ENCODE measurements at places on chromosomes 5 and 9.

GRCh38 chr5:147965715-147966114 is 59.4 kb upstream of the C5orf46 start:
- DNase-seq = no peak

GRCh38 chr5:77852514-77853352 is 76.6 kb upstream of the TBCA start:
- DNase-seq = peak; percentile 37

- DNase-seq = no peak
These were observed 201.3 kb upstream of the IL12B start for GRCh38 chr5:159531554-159532105.

DNA sequence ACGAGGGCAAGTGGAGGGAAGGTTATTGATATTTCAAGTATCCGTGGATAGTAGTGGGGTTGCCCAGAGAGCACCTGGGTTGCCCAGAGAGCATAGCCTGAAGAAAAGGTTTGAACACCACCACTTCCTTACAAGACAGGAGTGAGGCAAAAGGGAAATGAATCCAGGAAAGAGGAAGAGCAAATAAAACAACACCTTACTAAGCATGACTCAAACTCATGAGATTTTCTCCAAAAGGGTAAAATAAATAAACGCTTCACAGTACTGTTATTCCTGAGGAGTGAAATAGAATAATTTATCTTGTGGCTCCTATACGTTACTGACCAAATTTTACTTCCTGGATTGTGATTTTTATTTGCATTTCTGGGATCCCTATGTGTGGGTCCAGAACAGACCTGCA is 65.2 kb upstream of the PTPRD start:
- DNase-seq = no peak

- DNase-seq = no peak
These were observed 134.7 kb downstream of the CDH6 start for GRCh38 chr5:31328040-31328733.

DNA sequence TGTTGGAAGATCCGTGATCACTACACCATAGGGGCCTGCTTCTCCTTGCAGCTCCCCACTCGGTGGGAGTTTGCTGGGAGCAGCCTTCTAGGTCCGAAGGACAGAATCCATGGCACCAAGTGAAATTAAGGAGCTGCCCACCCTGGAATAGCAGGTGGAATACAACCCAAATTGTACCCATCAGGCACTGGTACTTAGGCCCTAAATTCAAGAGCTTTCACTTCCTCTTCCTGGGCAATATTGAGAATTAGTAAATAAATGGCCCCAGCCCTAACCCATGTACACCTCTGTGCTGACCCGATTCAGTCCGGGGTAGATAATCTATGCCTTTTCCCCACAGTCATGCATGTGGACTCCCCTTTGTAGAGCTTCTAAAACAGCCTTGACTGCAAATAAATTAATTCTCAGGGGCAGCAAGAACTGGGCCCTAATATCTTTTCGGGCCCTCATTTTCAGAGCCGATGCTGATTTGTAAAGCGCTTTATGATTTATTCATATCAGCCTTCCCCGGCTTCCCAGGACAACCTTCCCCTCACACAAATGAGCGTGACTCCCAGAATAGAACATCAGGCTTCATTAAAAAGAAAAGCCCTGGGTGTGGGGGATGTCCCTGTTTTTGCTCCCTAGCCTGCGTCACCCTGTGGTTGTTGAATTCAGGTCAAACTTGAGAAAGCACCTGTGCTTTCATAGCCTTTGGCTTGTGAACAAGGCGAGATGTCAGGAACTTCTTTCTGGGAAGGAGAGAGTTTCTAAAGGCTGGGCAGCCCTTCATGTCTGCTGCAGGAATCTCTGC is 126.1 kb upstream of the TBC1D2 start:
- DNase-seq = no peak

DNA sequence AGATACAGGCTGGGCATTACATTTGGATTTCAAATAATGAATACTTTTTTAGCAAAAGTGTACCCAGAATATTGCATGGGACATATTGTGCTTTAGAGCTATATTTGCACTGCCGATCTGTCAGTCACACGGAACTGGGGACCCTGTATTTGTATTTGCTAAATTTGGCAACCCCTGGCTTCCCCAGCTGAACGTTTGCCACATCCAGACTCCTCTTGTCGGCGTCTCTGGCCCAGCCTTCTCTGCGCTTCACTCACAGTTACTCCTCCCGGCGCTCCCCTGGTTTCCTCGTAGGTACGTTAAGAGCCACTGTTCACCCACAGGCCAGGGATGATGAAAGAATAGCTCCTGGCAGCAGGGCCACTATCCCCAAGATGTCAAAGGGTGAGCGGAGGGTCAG is 58.7 kb downstream of the NSUN2 start:
- no peak for DNase-seq

GRCh38 chr9:117189121-117189520 is 225.7 kb downstream of the ASTN2 start:
- DNase-seq = no peak

DNA sequence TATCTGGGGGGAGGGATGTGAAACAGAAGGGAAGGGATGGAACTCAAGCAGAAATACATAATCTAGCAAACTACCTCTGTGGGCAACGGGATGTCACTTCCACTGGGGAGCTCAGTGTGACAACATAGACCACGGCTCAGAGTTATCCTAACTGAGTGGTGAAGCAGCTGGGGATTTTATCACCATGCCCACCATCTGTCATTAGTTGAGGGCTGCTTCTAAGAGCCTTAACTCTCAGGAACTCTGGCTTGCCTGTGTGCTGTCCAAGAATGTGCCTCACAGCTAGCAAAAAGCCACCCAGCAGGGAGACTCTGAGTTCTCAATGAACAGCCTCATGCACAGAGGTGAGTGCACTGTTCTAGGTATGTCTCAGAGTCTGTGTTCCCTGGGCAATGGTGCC is 90.6 kb upstream of the CXCL14 start:
- no peak for DNase-seq

GRCh38 chr9:87212605-87213021 is 265.3 kb upstream of the GAS1 start:
- DNase-seq = no peak

GRCh38 chr5:73687357-73687756 is 61.4 kb downstream of the ARHGEF28 start:
- no peak for DNase-seq

- no peak for DNase-seq
These were observed 74.1 kb upstream of the ELL2 start for GRCh38 chr5:96035796-96036195.

GRCh38 chr9:5629312-5630080 is 589 bp downstream of the RIC1 start:
- DNase-seq = no peak

GRCh38 chr5:116681334-116682013 is 106.9 kb upstream of the SEMA6A start:
- no peak for DNase-seq

DNA sequence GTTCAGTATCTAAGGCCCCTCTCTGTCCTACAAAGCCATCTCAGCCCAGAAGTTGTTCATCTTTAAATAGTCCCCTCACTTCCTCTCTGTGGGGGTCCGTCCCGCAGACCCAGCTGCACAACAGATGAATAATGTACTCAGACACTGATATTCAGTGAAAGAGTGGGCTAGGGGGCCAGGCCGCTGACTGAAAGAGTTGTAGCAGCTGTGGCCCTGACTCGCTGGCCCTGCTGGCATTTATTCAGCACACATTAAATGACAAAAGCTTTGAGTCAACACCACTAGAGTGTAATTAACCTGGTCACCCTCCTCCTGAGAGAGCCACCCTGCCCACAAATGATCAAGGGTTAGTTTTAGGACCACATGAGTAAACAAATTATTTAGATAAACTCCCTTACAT is 76.3 kb downstream of the MED10 start:
- no peak for DNase-seq

DNA sequence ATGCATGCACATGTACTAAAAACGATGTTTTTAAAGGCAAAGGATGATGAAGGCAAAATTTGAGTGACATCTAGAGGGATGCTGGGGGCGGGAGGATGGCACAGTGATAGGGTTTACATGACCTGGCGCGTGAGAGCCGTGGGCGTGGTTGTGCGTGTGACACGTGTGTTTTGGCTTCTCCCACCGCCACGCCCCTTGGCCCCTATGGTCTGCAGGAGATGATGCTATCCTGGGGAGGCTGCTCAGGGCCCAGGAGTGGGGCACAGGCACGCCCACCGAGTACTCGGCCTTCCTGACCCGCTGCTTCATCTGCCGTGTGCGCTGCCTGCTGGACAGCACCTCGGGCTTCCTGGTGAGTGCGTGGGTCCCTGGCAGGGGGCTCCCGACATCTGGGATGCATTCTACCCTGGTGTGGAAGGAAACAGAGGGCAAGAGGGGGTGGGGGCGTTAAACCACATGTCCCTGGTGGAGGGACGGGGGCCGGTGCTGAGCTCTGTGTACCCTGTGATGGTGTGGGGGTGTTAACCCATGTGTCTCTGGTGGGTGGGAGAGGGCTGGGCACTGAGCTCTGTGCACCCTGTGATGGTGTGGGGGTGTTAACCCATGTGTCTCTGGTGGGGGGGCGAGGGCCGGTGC is 19.2 kb upstream of the EXOC3 start:
- DNase-seq = no peak

DNA sequence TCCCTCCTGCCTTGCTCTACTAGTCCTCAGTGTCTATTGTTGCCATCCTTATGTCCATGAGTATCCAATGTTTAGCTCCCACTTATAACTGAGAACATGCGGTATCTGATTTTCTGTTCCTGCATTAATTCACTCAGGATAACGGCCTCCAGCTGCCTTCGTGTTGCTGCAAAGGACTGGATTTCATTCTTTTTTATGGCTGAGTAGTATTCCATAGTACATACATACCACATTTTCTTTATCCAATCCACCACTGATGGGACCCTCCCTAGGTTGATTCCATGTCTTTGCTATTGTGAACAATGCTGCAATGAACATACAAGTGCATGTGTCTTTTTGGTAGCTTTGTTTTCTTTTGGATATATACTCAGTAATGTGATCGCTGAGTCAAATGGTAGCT is 50.4 kb downstream of the FNIP1 start:
- no peak for DNase-seq

DNA sequence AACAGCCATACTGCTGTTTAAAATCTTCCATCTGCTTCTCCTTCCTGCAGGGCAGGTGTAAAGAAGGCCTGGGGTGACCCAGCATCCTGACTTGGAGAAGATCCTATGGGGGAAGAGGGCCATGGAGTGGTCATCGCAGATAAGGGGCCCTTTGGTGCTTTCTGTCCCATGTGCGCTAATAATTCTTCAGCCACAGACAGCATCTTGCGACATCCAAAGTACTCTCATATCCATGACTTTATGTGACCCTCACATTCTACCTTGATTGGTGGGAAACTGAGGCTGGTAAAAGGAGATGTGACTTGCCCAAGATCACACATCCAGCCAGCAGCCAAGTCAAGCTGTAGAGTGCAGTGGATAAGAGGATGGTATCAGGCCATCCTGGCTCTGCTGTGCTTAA is 44.3 kb upstream of the HAND1 start:
- no peak for DNase-seq
